ENCODE measurements at places on chromosomes 11 and 22. TPM values are rescaled to one million over a fixed set of nuclear protein-coding genes. Genes with fewer than 3 reads are reported as not detected.

GRCh38 chr11:16909359-16910035 lies 104.7 kb downstream of the PLEKHA7 start:
- no peak overlapping the region for H3K27ac ChIP-seq
- DNase-seq = no peak
- no peak overlapping the region for H3K4me3 ChIP-seq

Gene BATF2
- total RNA-seq = 6.3 TPM

Gene MUC6
- 0.92 TPM for total RNA-seq

DNA sequence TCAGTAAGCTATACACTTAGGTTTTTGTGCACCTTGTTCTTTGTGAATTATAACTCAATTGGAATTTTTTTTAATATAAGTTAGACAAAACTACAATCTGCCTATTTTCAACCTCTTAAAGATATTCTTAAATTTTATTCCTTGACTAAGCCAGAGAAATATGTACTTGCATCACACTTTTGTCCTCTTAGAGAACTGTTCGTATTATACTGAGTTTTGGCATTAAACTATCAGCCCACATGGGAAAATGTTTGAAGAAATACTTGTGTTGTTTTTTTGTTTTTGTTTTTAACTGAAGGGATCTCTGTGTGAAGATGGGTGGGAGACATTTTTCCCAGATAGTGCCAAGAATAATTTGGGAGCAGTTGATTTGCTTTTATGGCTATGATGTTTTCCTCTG lies 25.3 kb downstream of the CEP295 start:
- H3K4me3 ChIP-seq = no peak overlapping the region
- H3K27ac ChIP-seq = no peak overlapping the region
- DNase-seq = no peak
- peaks cover 21% of the 10 kb centered on the region for H3K36me3 ChIP-seq
- H3K27me3 ChIP-seq = no peaks in the 10 kb centered on the region
- H3K4me1 ChIP-seq = no peaks in the 10 kb centered on the region

DNA sequence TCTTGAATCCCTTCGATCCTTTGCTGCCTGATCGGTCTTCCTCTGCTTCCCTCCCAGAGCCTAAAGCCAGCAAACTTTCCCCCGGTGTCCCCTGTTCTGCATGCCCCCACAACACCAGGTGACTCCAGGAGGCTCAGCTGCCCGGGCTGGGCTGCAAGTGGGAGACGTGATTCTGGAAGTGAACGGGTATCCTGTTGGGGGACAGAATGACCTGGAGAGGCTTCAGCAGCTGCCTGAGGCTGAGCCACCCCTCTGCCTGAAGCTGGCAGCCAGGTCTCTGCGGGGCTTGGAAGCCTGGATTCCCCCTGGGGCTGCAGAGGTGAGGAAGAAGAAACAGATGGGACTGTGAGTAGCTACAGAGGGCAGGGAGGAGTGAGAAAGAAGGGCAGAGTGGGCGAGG lies 3.6 kb downstream of the NHERF4 start:
- DNase-seq = no peak
- H3K4me1 ChIP-seq = no peaks in the 10 kb centered on the region
- no peak overlapping the region for H3K27ac ChIP-seq

- H3K27me3 ChIP-seq = no peaks in the 10 kb centered on the region
- H3K4me3 ChIP-seq = no peak overlapping the region
- peak; percentile 44 for DNase-seq
- no peaks in the 10 kb centered on the region for H3K36me3 ChIP-seq
Measured at GRCh38 chr11:44623731-44624491, 58.4 kb downstream of the CD82 start.

GRCh38 chr22:45316796-45317526 lies 7.2 kb downstream of the FAM118A start:
- H3K4me3 ChIP-seq = no peak overlapping the region
- H3K27me3 ChIP-seq = no peaks in the 10 kb centered on the region
- H3K36me3 ChIP-seq = no peaks in the 10 kb centered on the region
- peak overlapping the region; percentile 50 for H3K27ac ChIP-seq

DNA sequence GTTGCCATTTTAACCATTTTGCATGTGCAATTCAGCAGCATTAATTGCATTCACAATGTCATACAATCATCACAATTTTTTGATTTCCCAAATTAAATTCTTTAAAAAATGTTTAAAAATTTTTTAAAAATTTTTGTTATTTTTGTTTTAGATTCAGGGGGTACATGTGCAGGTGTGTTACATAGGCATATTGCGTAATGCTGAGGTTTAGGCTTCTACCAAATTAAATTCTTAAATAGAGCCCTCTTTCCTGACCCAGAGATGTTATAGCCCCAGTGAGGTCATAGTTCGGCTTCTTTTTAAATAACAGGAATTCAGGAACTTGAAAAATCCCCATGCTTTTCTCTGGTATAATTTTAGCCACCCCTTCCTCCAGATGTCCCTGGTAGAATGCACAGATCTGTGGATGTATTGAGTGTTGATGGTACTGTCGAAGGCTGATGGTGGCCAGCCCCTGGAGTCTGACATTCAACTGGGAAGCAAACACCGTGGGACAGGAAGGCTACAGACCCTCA lies 11.3 kb upstream of the AMPD3 start:
- H3K36me3 ChIP-seq = no peaks in the 10 kb centered on the region
- H3K27me3 ChIP-seq = no peaks in the 10 kb centered on the region
- H3K4me1 ChIP-seq = no peaks in the 10 kb centered on the region
- no peak for DNase-seq
- H3K4me3 ChIP-seq = no peak overlapping the region

Gene MFNG
- 16.9 TPM for total RNA-seq

Gene GLB1L2
- 7.3 TPM for total RNA-seq

Gene COPB1
- 156 TPM for total RNA-seq

Gene RIN1
- 15.1 TPM for total RNA-seq

GRCh38 chr11:117859061-117859460 lies 17.4 kb downstream of the FXYD6 start:
- DNase-seq = no peak
- no peaks in the 10 kb centered on the region for H3K36me3 ChIP-seq
- H3K27ac ChIP-seq = no peak overlapping the region
- H3K4me1 ChIP-seq = peaks cover 82% of the 10 kb centered on the region

DNA sequence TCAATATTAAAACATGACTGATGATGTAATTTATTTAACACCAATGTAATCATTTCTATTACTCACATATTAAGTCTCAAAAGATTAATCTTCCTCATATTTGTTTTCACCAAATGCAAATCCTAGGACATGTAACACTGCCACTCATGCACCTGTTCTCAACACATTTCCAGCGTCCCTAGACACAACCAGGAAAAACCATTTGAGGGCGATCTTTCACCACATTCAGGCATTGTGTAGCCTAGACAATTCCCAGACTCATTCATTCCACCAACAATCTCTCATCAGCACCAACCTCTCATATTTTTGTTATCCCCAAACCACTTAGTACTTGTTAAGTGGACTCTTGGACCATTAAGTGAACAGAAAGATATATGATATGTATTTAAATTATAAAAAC lies 66.1 kb downstream of the SLC36A4 start:
- H3K27ac ChIP-seq = no peak overlapping the region
- H3K4me3 ChIP-seq = no peak overlapping the region

DNA sequence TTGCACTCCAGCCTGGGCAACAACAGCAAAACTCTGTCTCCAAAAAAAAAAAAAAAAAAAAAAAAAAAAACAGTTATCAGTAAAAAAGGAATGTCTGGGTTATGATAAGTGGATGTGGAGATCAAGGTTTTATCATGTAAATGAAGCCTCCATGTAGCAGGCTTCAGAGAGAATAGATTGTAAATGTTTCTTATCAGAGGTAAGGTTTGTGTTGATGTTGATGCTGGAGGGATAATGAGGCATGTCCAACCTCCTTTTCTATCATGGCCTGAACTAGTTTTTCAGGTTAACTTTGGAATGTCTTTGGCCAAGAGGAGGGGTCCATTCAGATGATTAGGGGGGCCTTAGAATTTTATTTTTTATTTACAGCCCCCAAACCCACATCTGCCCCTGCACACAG lies 35.4 kb upstream of the TREH start:
- no peaks in the 10 kb centered on the region for H3K36me3 ChIP-seq
- no peaks in the 10 kb centered on the region for H3K4me1 ChIP-seq
- no peaks in the 10 kb centered on the region for H3K27me3 ChIP-seq
- DNase-seq = no peak
- no peak overlapping the region for H3K27ac ChIP-seq

Gene PIWIL4
- 5.8 TPM for total RNA-seq

DNA sequence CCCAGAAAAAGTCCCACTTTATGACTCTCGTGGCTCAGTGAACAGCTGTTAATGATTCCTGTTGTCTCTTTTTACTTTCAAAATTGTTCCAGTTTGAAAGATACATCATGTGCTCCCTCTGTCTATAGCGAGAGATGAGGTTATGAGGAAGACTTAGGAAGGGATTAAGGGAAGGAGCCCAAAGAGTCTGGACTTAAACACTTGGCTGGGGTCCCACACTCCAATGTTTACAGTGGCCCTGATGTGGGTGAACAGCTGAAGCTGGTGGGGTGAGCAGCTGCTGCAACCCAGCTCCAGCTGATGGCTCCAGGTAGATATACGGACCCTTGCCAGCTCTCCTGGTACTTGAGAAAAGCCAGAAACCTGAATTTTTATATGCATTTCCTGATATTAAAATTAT lies 84.5 kb upstream of the PLET1 start:
- H3K36me3 ChIP-seq = no peaks in the 10 kb centered on the region
- no peaks in the 10 kb centered on the region for H3K27me3 ChIP-seq
- H3K4me3 ChIP-seq = no peak overlapping the region
- no peak overlapping the region for H3K27ac ChIP-seq
- DNase-seq = peak; percentile 28

GRCh38 chr22:26554956-26555355 lies 35.0 kb downstream of the TPST2 start:
- H3K27me3 ChIP-seq = no peaks in the 10 kb centered on the region
- H3K4me3 ChIP-seq = no peak overlapping the region
- no peak for DNase-seq
- peaks cover 14% of the 10 kb centered on the region for H3K4me1 ChIP-seq
- no peak overlapping the region for H3K27ac ChIP-seq
- H3K36me3 ChIP-seq = no peaks in the 10 kb centered on the region

GRCh38 chr22:45413013-45413367 lies 409 bp downstream of the SMC1B start:
- H3K27ac ChIP-seq = no peak overlapping the region
- no peak overlapping the region for H3K4me3 ChIP-seq
- H3K4me1 ChIP-seq = no peaks in the 10 kb centered on the region
- H3K27me3 ChIP-seq = no peaks in the 10 kb centered on the region
- no peaks in the 10 kb centered on the region for H3K36me3 ChIP-seq

- H3K36me3 ChIP-seq = no peaks in the 10 kb centered on the region
- DNase-seq = no peak
- no peak overlapping the region for H3K4me3 ChIP-seq
- H3K27ac ChIP-seq = no peak overlapping the region
Measured at GRCh38 chr22:30294066-30294465, 4.8 kb upstream of the CASTOR1 start.

DNA sequence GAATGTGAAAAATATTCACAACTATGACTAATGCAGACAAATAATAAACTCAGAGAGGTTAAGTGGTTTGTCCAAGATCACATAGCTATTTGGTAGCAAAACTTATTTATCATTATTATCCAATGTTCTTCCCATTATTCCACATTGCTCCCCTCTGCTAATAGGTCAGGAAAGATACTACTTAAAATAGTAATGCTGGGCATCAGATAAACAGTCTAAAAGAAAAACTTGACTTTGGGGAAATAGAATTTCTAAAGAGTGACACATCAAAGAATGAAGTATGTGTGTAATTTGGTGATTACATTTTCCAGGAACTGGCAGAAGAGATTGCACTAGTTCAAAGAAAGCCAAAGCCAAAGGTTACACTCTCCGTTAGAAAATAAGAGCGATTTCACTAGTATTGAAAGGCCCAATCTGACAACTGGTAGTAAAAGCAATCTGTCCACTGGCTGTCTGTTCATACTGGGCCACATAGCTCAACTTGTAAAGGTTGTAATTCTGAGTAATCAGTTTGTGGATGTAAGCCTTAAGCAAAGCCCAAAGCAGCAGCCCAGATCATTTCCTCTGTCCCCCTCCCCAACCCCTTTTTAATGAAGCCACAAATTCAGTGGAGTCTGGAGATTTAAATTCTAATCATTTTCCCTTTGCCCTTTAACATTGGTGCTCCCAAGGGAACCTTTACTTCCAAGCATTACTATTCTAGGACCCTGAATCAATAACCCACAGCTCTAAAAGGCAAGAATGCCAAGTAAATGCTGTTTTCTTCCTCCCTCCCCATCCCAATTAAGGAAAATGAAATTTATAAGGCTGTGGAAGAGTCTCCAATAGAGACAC lies 283.5 kb downstream of the TTC28 start:
- H3K36me3 ChIP-seq = no peaks in the 10 kb centered on the region
- H3K4me3 ChIP-seq = no peak overlapping the region
- peak; percentile 46 for DNase-seq
- H3K27me3 ChIP-seq = no peaks in the 10 kb centered on the region
- H3K27ac ChIP-seq = no peak overlapping the region
- H3K4me1 ChIP-seq = peaks cover 2% of the 10 kb centered on the region

- H3K4me3 ChIP-seq = no peak overlapping the region
- H3K4me1 ChIP-seq = no peaks in the 10 kb centered on the region
- H3K27ac ChIP-seq = no peak overlapping the region
- H3K27me3 ChIP-seq = no peaks in the 10 kb centered on the region
- no peak for DNase-seq
Measured at GRCh38 chr22:48824712-48825651, 1002.7 kb downstream of the BRD1 start.

GRCh38 chr11:116793772-116794097 lies 2.1 kb upstream of the APOA5 start:
- H3K27me3 ChIP-seq = no peaks in the 10 kb centered on the region
- H3K36me3 ChIP-seq = no peaks in the 10 kb centered on the region
- H3K4me3 ChIP-seq = no peak overlapping the region
- no peak for DNase-seq

GRCh38 chr22:23533328-23533762 lies 46.7 kb downstream of the IGLL1 start:
- H3K36me3 ChIP-seq = no peaks in the 10 kb centered on the region
- H3K4me3 ChIP-seq = no peak overlapping the region
- peaks cover 73% of the 10 kb centered on the region for H3K4me1 ChIP-seq
- H3K27me3 ChIP-seq = no peaks in the 10 kb centered on the region

- H3K4me3 ChIP-seq = no peak overlapping the region
- H3K4me1 ChIP-seq = no peaks in the 10 kb centered on the region
- no peaks in the 10 kb centered on the region for H3K36me3 ChIP-seq
- DNase-seq = no peak
- H3K27ac ChIP-seq = no peak overlapping the region
Measured at GRCh38 chr11:15035283-15035682, 38.1 kb upstream of the CALCB start.

Gene UBQLN3
- total RNA-seq = 0.28 TPM

- H3K27me3 ChIP-seq = no peaks in the 10 kb centered on the region
- no peaks in the 10 kb centered on the region for H3K36me3 ChIP-seq
- no peaks in the 10 kb centered on the region for H3K4me1 ChIP-seq
- DNase-seq = no peak
- no peak overlapping the region for H3K4me3 ChIP-seq
Measured at GRCh38 chr11:76834151-76834550, 26.6 kb upstream of the ACER3 start.
